AML-193 (cell line): ENCODE measurements at places on chromosomes 7 and 10.

- no peak for DNase-seq
Measured at GRCh38 chr10:29479081-29479925, 155.5 kb downstream of the SVIL start.

GRCh38 chr7:126605553-126605952 lies 647.2 kb downstream of the GRM8 start:
- no peak for DNase-seq

DNA sequence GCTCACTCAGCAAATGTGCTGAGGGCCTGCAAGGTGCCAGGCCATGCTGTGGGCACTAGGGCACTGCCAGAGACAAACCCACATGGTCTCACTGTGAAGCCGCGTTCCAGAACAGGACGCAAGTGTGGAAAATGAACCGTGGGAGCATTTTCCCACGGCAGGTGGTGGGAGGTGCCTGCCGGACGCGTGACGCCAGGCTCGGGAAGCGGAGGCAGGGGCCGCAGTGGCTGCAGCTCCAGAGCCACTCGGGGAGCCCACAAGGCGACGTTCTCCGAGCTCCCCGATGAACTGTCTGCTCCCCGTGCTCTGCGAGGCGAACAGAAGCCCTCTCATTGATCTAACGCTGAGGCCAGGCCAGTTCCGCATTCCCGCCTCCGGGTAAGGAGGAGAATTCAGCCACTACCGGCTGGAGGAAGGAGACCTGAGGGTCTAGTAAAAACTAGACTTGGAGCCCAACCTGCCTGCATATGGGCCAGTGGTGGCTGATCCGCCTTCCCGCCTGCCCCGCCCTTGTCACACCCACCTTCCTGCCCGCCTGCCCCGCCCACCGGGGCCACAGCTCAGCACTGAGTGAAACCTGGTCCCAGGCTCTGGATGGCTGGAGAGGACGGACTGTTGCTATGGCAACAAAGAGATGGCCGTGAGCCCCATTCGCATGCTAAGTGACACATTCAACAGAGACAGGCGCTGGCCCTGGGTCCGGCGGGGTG lies 13.1 kb downstream of the ADGRA1 start:
- no peak for DNase-seq

- no peak for DNase-seq
Measured at GRCh38 chr10:53023411-53023810, 250.8 kb upstream of the MBL2 start.

- DNase-seq, result no peak
Measured at GRCh38 chr7:1059200-1060091, 15.1 kb downstream of the GPR146 start.

DNA sequence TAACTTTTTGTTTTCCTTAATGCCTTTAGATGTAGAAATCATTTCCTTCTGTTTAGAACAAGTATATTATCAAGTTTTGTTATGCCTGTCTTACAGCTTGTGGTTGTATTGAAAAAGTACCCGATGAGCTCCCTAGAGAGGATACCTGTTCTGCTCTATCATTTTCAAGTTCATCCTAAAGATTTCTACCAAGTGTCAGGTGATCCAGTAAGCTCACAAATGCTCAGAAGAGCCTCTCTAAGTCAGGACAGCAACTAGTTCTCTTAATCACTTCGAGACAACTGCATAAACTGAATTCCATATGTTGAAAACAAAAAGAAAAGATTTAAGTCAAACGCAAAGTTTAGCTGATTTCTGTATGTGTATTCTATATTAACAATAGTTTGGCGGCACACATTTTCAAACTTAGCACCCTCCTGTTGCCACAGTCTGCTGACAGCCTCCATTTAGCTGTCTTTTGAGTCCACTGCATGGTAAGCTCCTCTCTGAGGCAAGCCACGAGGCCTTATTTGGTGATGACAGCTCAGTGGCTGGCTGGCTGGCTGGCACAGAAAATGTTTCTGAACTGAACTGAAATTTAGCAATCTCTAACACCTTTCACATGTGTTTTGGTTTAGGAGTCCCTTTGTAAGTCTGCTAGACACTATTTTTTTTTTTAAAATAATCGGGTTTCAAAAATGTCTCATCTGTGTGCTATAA lies 59.4 kb downstream of the SEMA3C start:
- no peak for DNase-seq

DNA sequence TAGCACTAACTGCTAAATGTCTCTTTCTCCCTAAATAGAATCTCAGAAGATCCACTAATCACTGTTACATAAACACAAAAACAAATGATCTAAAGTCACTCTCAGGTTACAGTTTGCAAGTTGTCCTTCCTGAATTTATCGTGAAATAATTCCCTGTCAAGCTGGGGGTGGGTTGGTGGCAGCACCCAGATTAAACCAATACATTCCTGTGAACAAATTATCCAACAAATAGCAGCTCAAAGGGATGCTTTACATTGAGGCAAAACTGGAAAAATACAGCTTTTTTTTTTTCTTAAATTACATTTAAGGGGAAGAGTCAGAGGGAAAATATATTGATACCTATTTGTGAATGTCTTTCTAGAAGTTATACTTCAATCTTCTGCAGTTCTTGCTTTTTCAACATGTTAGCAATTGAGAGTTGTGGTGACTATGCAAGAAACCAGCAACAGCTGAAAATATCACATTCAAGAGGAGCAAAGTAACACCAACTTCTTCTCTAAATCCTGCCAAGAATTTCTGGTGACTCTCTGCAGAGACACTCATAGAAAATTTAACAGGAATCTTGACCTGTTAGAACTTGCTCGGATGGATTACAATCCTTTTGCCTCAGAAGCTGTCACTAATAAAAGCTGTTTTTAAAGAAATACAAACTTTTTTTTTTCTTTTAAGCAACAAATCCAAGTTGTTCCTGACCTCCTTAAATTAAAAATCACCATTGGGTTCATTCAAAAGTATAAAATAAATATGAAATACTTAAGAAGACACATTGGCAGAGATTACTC lies 18.9 kb downstream of the LMOD2 start:
- DNase-seq, result no peak

DNA sequence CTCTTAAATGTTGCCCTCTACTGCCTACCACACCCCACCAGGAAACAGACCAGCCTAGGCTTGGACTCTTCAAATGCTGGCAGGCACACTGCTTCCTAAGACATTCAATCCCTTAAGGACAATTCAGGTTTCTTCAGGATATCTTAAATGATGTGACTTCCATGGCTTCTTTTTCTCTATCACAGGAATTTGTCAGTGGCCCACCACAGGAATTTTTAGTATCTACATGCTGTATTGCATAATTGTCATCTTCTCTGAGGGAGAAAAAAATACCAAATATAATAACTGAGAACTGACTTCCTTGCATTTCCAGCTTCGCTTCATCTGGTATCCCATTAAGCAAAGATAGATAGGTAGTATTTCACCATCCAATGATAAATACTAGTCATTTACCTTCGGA lies 129.3 kb downstream of the WNT2 start:
- DNase-seq, result no peak

GRCh38 chr7:104795086-104795485 lies 218.9 kb upstream of the KMT2E start:
- DNase-seq, result no peak

DNA sequence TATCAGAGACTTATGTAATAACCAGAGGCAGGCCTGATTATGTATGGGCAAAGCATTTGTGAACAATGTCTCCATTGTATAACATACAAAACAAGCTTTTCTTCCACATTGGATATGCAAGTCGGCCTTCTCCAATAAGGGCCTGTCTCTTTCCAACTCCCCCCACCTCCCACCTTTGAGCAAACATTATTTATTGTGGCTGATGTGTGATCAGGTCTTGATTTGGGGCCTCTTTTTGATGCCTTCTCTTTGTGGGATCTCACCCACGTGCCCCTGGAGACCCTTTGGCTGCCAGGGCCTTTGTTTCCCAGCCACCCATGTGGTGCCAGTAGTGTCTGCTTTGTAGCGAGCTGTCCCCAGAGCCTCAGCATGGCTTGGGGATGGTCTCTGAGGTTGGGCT lies 53.0 kb downstream of the TCF7L2 start:
- no peak for DNase-seq
